Activated CD4-positive, alpha-beta T cell treated with anti-CD3 and anti-CD28 coated beads for 24 hours (primary cell): ENCODE measurements at places on chromosomes 11 and 22.

DNA sequence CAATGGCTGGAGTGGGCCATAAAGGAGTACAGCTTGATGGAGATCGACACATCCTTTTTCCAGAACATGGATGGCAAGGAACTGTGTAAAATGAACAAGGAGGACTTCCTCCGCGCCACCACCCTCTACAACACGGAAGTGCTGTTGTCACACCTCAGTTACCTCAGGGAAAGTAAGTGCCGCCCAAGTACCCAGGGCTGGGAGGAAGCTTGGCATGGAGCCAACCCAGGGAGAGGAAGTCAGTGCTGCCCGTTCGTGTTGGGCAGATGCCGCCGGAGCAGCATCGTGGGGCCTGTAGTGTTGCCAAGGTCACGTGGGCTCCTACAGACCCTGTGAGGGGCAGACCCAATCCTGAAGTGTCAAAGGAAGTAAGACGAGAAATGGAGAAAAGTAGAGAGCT lies 78.9 kb downstream of the FLI1 start:
- DNase-seq: no peak

GRCh38 chr11:107203656-107204055 lies 185.4 kb upstream of the GUCY1A2 start:
- DNase-seq: no peak

- no peak for DNase-seq
Measured at GRCh38 chr11:87076260-87076783, 38.6 kb downstream of the TMEM135 start.

DNA sequence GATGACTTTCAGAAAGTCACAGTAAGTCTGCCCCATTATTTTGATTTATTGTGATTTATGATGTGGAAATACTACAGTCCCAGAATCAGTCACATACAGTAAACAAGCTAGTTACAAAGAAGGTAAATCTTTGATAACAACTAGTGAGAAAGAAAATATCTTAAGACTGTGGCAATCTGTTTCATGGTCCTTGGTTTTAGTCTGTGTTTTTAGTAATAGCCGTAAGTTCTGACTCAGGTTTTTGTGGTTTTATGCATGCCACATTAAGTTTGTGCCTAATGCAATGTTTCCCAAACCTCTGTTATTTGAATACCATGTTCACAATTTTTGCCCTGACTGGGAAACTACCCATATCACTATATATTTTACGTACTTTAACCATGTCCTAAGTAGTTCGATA lies 6.7 kb downstream of the CEP295 start:
- DNase-seq: no peak

DNA sequence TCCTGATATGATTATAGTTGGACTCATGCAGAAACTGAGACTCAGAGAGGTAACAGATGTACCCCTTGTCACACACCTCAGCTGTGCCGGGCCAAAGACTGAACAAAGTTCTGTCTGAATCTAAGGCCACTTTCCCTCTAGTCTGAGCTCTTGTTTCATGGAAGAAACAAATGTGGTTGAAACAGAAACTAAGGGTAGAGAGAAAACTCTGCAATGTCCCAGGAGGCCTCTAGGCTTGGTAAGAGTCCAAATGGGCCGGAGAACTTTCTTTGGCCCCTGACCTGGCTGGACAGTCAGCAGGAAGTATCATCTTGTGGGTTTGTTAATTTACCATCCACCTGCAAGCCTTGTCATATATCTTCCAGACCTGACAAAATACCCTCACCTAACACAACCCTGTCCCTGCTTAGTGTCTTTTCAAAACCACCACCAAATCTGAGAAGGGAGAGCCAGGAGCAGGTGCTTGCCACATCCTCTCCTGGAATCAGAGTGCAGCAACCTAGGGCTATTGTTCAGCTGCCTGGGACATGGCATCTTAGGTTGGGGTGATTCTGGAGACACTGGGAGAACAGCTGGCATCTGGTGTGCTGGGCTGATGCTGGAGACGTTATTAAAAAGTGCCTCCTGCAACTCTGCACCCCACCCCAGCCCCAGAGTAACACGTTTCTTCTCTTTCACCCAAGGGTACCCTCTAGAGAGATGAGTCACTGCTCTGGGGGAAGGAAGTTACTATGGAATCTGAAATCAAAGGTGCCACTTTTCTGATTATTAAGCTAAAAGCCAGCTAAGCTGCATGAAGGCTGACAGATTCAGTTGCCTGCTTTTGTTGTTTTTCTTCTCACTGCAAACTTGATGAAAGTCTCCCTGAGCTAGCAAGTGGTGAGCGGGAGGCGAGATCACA lies 126.3 kb upstream of the TIMP3 start:
- no peak for DNase-seq

DNA sequence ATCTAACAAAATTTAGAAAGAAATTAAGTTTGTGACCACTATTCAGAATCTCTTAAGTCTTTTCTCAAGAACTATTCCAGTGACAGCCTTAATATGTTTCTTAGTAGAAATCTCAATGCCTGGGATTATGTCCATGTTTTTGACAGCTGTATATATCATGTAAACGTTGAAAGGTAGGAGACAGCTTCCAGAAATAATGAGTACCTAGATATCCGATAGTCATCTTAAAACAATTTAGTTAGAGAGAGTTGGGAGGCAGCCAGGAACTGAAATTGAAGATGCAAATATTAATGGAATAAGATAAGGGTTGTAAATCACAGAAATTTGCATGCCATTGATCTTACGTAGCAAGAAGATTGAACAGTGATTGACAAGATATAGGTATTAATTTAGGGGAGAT lies 955.2 kb downstream of the JRKL start:
- DNase-seq: no peak

DNA sequence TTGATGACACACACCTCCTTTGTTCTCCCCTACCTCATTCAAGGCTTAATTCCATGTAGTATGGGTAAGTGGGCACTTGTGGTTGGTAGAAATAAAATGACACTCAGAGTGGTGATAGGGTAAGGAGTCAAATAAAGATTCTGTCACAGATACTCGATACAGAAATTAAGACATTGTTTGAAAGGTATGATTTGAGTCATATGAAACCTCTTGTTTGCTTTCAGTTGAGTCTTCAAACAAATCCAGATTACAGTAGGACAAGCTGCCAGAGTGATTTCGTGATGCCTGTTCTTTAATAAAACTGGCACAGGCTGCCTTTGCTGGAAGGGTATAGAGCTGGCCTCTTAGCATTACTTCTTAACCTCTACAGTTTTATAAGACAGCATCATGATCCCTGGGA lies 182.4 kb downstream of the SPON1 start:
- DNase-seq: no peak

DNA sequence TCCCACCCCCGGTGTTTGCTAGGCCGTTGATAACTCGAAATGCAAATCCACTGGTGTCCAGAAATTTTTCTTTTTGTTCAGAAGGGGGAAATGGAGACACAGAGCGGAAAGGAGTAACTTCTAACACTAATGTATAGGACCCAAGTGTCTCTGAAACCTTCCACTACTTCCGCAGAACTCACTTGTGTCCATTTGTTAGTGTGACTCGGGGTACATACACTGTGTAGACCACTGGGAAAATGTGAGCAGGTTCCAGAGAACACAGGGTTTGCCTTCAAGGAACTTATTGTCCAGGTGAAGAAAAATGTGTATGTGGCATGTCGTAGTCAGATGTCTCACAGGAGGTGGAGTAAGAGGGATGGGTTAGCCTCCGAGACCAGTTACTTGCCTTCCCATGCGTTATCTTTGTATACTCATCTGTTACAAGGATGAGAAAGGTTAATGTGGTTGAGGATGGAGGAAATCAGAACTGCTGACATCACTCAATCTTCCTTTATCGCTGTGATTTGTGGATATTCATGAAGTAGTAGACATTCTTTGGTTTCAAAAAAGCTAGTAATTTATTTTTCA lies 857 bp downstream of the ARCN1 start:
- DNase-seq: no peak

GRCh38 chr11:26839911-26840698 lies 118.2 kb upstream of the SLC5A12 start:
- DNase-seq: no peak

- no peak for DNase-seq
Measured at GRCh38 chr22:48091656-48092223, 1329.3 kb downstream of the TBC1D22A start.

GRCh38 chr11:63670433-63671321 lies 499 bp downstream of the ATL3 start:
- DNase-seq: no peak

DNA sequence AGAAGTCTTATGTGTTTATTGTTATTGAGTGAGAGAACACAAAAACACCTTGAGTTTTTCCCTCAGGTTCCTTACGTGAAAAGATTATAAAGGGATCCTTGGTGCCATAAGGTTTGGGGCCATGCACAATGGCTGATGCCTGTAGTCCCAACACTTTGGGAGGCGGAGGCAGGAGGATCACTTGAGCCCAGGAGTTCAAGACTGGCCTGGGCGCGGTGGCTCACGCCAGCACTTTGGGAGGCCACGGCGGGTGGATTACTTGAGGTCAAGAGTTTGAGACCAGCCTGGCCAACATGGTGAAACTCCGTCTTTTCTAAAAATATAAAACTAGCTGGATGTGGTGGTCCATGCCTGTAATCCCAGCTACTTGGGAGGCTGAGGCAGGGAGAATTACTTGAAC lies 5.4 kb downstream of the SMDT1 start:
- DNase-seq: no peak

DNA sequence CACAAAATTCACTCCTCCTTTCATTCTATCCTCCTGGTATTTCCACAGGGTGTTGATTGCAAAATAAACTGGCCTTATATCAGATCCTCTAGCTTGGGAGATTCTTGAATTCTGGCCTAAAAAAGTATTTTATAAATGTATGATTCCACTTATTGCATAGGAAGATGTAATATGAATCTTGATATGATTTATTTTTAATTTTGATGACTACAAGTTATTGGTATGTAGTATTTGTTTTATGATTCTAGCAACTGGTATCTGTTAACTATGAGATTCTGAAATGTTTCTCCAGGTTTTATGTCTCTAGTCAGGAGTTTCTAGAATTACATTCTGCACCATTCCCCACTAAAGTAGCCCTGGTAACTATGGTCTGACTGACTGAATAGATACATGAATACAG lies 373.9 kb upstream of the C11orf87 start:
- no peak for DNase-seq

DNA sequence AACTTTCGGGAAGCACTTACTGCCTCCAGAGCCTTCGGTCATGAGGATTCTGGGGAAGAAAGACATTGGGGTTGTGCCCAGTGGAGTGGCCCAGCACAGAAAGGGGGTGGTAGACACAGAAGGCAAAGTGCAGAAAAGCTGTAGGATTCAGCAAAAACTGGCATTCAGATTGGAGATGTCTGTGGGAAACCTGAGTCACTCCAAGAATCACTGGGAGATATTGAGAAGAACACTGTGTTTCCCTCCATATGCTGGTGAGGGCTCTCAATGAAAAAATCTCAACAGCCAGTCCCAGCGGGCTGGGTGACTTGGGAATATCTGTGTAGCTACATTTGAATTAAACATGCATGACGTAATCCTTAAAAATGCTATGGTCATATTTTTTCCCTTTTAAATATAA lies 61.2 kb upstream of the RCN1 start:
- no peak for DNase-seq

DNA sequence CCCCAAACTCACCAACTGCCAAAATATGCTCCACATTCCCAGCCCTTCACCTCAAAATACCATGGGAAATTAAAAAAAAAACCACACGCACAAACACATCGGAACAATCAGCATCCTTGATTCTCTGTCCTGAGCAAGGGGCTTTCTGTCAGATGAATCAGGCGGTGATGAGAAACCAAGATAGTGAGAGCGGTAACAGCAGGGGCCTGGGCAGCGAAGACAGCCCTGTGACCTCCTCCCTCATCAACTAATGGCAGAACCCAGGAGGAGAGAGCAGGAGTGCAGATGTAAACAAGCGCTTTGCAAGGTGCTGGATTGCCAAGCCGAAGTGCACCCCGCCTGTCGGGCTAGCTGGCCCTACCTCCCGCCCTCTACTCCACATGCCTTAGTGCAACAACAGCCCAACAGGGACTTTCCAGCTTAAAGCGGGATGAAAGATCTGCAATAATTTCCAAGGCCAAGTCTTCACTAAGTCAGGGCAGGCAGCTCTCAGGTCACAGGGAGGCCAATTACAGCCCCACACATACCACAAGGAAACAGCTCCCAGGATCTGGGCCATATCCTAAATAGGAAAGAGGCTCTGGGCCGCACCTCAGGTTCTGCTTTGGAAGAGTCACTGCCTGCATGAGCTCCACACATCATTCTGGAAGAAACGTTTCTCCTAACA lies 72.2 kb upstream of the BID start:
- DNase-seq: no peak

DNA sequence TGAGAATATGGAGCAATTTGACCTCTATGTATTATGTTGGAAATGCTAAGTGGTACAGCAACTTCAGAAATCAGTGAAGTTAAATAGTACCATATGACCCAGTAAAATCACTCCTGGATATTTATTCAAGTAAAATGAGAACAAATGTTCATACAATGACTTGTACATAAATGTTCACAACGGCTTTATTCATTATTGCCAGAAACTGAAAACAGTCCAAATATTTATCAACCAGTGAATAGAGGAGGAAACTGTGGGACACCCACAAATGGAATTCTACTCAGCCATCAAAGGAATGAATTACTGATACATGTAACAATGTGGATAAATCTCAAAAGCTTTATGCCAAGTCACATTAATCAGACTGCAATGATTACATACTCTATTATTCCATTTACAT lies 416.3 kb downstream of the AASDHPPT start:
- DNase-seq: no peak

- DNase-seq: no peak
Measured at GRCh38 chr22:22565981-22566380, 6.9 kb upstream of the PRAME start.

DNA sequence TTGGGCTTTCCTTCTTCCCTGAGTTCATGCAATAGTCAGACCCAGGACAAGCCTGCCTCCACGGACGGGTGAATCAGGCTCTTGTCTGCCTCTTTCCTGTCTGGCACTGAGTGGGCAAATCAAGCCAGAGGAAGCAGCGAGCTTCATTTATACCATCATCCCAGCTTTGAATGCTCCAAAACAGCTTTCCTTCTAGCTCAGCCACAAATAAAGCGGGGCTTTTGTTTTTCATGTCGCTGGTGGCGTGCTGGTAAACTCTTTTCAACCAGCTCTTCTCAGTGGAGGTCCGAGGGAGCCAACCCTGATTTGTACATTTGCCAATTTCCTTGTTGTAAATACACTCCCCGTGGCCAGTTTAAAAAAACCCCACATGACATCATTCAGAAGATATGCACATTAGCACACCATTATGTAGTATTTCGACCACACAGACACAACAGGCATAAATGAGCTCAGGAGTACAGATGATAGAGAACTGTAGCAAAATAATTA lies 8.6 kb downstream of the C11orf91 start:
- no peak for DNase-seq

DNA sequence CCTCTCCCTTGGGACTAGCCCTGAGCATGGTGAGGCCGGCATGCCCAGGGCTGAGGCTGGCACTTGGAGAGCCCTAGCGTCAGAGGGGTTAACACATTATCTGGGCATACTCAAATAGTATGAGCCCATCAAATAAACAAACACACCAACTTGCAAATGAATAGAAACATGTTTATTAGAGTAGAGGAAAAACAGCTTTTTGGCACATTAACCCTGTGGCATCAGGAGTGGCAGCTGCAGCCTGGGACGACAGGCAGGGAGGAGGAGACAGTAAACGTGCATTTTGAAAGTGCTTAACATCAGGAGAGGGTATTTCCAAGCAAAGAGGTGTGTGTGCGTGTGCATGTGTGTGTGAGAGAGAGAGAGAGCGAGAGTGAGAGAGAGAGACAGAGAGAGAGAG lies 684.9 kb downstream of the NTM start:
- no peak for DNase-seq

- DNase-seq: no peak
Measured at GRCh38 chr11:85269109-85269508, 358.0 kb downstream of the DLG2 start.

GRCh38 chr22:19903031-19903430 lies 38.5 kb upstream of the COMT start:
- DNase-seq: no peak

GRCh38 chr22:36336246-36337182 lies 51.3 kb downstream of the MYH9 start:
- DNase-seq: no peak
